ENCODE measurements at places on chromosomes 16 and 17. TPM values are rescaled to one million over a fixed set of nuclear protein-coding genes. Genes with fewer than 3 reads are reported as not detected.

GRCh38 chr17:13862346-13862745, 207.0 kb upstream of the COX10 start:
- H3K4me1 ChIP-seq = peaks cover 5% of the 10 kb centered on the region
- H3K27ac ChIP-seq = no peak overlapping the region
- H3K36me3 ChIP-seq = no peaks in the 10 kb centered on the region
- no peaks in the 10 kb centered on the region for H3K27me3 ChIP-seq

GRCh38 chr16:50961952-50962351, 189.1 kb downstream of the SALL1 start:
- H3K27me3 ChIP-seq = no peaks in the 10 kb centered on the region
- no peak overlapping the region for H3K27ac ChIP-seq
- no peaks in the 10 kb centered on the region for H3K4me1 ChIP-seq

DNA sequence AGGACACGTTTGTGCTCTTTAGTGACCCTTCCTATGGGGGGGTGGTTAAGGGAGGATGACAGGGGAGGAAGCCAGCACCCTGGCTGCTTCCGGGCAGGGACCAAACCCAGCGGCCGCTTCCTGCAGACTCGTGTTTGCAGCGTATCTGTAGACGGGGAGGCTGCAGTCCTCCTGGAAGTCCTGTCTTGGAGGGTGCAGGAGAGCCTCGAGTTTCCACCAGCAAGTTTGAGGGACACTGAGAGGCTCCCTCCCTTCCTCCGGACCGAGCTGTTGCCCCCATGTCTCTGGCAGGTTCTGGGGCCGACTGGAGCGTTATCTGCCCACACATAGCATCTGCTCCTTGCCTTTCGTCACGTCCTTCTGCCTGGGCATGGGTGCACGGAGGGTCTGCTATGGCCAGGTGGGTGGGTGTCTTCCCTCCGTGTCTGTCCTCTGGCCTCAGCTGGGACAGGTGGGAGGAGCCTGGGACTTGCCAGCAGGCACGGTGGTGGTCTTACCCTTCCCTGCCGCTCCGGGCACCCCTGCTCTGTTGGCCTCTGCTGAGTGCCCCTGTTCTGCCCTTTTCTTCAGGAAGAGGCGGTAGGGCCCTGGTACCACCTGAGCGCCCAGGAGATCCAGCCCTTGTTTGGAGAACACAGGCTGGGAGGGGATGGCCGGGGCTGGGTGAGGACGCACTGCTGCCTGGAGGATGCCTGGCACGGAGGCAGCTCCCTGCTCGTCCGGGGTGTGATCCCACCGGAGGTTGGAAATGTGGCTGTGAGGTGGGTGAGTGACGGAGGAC, 8.8 kb downstream of the ENGASE start:
- peaks cover 8% of the 10 kb centered on the region for H3K4me1 ChIP-seq
- H3K27ac ChIP-seq = no peak overlapping the region
- H3K36me3 ChIP-seq = peaks cover 13% of the 10 kb centered on the region
- no peak overlapping the region for H3K4me3 ChIP-seq

DNA sequence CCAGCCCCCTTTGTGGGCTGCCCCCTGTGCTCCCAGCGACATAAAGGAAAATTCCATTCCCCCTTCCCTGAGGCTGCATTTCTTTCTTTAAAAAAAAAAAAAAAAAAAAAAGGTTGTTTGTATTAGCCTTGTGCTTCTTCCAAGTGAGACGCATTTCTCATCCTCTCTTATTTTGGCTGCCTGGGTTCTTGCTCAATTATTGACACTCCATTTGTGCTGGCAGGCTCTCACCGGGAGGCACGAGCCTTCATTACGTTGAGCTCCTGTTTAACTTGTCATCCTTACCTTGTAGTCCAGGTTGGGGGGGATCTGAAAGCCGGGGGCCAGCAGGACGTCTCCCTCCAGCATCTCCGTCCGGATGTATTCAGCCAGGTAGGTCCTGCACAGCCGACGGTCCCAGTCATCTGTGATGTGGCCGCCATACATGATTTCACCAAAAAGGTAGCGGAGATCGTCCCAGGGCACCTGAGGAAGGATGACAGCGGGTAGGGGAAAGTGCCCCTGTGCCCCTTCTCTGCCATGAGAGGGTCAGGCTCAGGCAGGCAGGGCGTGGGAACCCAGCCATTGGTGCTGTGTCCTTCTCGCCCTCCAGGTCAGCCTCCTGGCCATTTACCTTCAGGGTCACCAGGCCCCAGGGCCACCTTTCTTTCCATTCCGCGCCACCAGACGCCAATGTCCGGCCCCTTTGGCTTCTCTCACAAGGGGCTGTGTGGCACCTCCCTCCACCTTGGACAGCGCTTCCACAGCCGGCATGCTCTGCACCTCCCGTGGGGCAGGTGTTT, 50.6 kb downstream of the PGS1 start:
- peaks cover 31% of the 10 kb centered on the region for H3K36me3 ChIP-seq
- peaks cover 7% of the 10 kb centered on the region for H3K4me1 ChIP-seq
- no peak overlapping the region for H3K4me3 ChIP-seq
- no peak for DNase-seq

The SPN gene
- total RNA-seq = 1.1 TPM
